Activated effector memory CD4-positive, alpha-beta T cell treated with Interleukin-2 at 50 U/mL for 16 hours (primary cell): ENCODE measurements at places on chromosomes 1 and 21.

DNA sequence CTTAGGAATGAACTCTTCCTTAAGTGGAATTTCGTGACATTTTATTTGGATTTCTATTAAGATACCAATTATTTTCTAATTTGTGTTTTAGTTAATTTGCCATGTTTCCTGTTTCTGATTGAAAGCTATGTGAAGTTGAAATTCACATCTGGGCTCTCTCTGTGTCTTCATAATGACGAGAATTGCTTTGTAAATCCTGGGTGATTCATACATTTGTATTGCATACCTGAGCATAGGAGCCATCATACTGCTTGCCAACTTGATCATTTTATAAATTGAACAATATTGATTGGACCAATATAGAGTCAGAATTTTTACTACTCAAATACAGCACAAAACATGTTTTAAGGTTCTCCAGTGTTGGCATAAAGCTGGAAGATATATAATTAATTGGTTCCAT is 817.9 kb downstream of the BRINP3 start:
- DNase-seq = no peak

- DNase-seq = no peak
Observed at GRCh38 chr1:40625076-40625475, 40.4 kb downstream of the RIMS3 start.

- DNase-seq = no peak
Observed at GRCh38 chr1:220880726-220881506, 1.7 kb downstream of the HLX start.

DNA sequence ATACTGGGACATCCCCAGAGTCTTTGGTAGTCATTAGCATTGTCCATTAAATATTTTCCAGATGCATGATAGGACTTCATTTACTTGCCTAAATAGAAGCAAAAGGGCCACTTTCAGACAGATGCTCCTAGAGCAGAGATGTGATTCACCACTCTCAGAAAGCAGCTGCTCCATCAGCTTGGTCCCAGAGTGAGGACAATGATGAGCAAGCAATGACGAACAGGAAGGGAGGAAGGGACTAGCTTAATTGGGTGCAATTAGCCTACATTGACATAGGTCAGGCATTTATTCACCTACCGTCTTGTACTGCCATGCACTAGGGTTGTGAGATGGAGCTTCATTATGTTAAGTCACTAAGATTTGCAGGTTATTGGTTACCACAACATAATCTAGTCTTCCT is 85.1 kb upstream of the PLXNA2 start:
- DNase-seq = no peak

GRCh38 chr1:90821788-90822359 is 104.8 kb upstream of the BARHL2 start:
- no peak for DNase-seq
